Foreskin keratinocyte (primary cell): ENCODE measurements at places on chromosomes 1 and 21.

DNA sequence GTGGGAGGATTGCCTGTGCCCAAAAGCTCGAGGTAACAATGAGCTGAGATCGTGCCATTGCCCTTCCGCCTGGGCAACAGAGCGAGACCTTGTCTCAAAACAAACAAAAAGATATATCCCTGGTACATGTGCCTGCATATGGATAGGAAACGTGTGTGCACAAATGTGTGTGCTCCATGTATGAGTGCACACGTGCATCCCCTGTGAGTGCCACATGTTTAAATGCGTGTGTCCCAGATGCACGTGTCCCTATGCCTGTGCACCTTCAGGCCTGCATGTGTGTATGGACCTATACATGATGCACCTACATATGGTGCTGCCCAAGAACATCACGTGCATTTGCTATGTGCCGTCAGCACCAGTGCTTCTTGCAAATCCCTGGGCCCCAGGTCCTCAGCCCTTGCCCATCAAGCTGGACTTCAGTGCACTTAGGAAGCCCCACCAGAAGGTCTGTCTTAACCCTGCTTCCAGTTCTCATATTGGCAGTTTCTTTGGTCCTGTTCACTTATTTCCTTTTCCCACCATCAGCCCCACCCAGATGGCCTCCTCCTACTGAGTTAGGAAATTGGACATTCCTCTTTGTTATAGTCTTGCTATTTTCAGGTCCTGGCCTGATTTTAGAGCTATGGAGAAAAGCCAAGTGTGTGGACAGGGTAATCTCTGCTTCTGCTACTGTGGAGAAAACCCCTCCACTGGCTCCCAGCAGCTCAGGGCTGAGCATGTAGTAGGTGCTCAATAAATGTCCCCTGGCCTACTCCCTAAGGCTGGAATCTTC, 15.4 kb downstream of the TIE1 start:
- no peak for DNase-seq

GRCh38 chr1:51963592-51964308, 26.8 kb downstream of the RAB3B start:
- no peak for DNase-seq

DNA sequence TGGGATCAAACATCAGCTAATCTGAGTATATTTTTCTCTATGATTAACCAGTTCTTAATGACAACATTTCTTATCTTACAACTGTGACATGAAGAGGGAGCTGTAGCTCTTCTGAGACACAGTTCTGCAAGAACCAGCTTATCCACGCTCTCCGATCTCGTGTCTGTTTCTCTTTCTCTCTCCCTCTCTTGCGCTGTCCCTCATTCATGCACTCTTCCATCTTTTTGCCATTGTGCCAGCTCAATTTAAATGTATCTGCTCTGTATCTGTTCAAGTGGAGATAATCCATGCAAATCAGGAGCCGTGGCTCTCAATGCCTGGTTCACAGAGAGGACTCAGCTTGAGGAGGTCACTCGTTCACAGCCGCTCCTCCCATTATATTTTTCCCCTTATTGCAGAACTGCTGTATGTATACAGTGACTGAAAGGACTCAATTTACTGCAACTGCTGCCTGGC, 494.7 kb upstream of the ADGRL2 start:
- DNase-seq: peak; percentile 56

GRCh38 chr1:234205966-234206365, 167.3 kb upstream of the COA6 start:
- DNase-seq: no peak

- DNase-seq: no peak
These were observed 17.6 kb downstream of the RAB4A start for GRCh38 chr1:229288516-229288915.
